ENCODE measurements at places on chromosomes 6 and 20. TPM values are rescaled to one million over a fixed set of nuclear protein-coding genes. Genes with fewer than 3 reads are reported as not detected.

Gene ERVFRD-1
- polyA plus RNA-seq = not detected

Gene LPA
- polyA plus RNA-seq = 0.27 TPM

Gene SGK2
- 28.4 TPM for polyA plus RNA-seq

Gene SMOC2
- 0.89 TPM for polyA plus RNA-seq

Gene KHDC1L
- not detected for polyA plus RNA-seq

Gene CFAP61
- polyA plus RNA-seq = not detected

Gene DCDC2
- polyA plus RNA-seq = not detected
